GM18507 (cell line): ENCODE measurements at places on chromosomes 11 and 22.

DNA sequence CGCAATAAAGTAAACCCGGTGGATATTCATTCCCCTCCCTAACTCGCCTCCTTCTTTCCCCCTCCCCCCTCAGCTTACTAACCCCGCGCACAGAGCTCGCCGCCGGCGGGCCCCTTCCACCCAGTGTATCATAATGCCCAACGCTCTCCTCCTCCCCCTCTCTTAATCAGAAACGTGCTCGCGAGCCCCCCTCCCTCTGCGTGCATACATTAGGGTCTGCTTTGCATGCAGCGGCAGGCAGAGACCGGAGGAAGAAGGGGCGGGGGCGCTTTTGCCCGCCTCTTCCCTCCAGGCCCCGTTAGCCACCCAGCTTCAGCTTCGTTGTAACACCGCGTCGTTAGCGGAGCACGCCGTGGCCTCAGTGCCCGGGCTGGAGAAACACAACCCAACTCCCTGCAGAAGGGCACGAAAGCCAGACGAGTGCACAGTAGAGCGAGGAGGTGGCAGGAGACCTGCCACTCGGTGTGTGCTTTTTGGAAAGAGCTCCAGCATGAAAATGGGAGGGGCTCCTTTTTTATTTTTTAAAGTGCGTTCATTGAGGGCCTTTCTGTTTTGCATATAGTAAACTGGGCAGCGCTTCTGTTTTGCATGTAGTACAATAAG is 901 bp upstream of the KMT2A start:
- DNase-seq: no peak

DNA sequence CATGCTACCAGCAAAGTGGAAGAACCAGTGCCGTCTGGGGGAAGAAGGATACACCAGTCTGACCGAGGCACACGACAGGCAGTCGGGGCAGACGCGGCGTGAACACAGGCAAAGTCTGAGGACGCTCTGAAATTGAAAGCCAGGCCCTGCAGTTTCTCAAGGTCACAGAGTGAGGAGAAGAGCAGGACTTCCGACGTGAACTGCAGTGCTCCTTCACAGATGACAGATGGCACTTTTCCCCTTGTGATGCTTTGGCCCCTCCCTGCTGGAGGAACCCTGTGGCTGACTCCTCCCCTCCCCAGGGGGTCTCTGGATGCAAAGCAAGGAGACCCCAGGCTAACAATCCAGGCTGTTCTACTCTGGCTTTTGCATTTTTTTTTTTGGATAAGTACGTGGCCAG is 19.6 kb upstream of the JAM3 start:
- no peak for DNase-seq

GRCh38 chr11:74208507-74208906 is 37.4 kb downstream of the PPME1 start:
- no peak for DNase-seq

- DNase-seq: no peak
Measured at GRCh38 chr11:78786086-78786485, 211.4 kb upstream of the NARS2 start.

GRCh38 chr11:70054004-70054403 is 24.1 kb upstream of the ANO1 start:
- DNase-seq: no peak

GRCh38 chr11:65243797-65244196 is 18.0 kb upstream of the POLA2 start:
- no peak for DNase-seq

DNA sequence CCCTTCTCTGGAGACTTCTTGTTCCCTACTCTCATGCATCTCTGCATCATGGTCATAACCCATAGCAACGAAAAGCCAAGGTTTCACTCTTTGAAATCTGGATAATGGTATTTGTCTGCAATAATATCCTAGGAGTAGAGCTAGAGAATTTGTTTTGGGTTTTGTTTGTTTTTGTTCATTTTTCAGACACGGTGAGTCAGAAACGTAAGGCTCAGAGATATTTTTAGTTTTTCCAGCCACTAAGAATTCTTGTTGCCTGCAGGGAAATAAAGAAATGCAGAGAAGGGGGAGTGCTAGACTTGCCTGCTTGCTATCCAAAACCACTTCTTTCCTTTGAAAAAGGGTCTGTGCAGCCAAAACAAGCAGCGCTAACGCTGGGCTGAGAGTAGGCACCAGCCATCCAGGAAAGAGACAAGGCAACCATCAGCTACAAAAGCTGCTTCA is 26.0 kb downstream of the POU2AF3 start:
- no peak for DNase-seq

DNA sequence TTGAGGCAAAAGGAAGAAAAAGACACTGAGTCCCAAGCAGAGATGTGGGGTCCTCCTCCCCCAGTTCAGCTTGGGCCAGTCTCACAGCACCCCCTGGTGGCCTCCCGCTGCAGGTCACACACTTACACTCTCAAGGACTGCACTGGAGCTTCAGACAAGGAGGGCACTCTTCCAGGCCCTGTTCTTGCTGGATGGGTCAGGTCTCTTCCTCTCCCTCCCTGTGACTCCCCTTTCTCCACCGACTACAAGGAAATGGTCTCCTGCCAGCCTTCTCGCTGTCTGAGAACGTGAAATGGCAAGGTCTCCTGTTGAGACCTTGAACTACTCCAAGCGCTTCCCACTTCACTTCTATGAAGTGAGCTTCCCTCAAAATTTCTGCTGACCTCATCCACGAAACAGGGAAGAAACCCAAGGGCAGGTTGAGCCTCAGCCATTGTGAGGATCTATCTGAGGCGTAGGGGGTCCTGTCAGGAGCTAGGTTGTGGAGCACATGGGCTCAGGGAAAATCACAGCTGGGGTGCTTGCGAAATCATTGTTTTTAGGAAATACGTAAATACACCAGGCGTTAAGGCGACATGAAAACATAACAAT is 11.2 kb upstream of the IGLL1 start:
- peak; percentile 39 for DNase-seq

DNA sequence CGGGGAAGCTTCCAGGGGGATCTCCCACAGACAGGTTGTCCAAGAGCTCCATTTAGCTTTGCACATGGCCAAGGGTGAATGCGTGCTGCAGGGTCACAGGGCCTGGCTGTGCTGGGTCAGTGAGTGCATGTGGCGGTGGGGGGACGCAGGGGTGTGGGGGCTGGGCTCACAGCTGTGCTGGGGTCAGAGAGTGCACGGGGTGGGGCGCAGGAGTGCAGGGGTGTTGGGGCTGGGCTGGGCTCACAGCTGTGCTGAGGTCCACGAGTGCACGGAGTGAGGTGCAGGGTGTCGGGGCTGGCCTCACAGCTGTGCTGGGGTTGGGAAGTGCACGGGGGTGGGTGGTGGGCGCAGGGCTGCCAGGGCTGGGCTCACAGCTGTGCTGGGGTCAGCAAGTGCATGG is 557.7 kb downstream of the BRD1 start:
- no peak for DNase-seq

- DNase-seq: no peak
Measured at GRCh38 chr22:33864723-33865130, 55.5 kb downstream of the LARGE1 start.

GRCh38 chr11:3000032-3000961 is 8.2 kb upstream of the NAP1L4 start:
- DNase-seq: no peak
